Aorta (tissue), 5 donors: ENCODE measurements at places on chromosomes 4 and X. TPM values are rescaled to one million over a fixed set of nuclear protein-coding genes. Genes with fewer than 3 reads are reported as not detected.

The ZNF41 gene
- polyA plus RNA-seq = 1.1 TPM

The SERTM2 gene
- polyA plus RNA-seq = not detected

The PPP2R2C gene
- not detected for polyA plus RNA-seq

The SHROOM2 gene
- polyA plus RNA-seq = 0.38 TPM

The COX7B2 gene
- not detected for polyA plus RNA-seq

The PRSS12 gene
- polyA plus RNA-seq = not detected
